ENCODE measurements at places on chromosomes 3 and 15. TPM values are rescaled to one million over a fixed set of nuclear protein-coding genes. Genes with fewer than 3 reads are reported as not detected.

DNA sequence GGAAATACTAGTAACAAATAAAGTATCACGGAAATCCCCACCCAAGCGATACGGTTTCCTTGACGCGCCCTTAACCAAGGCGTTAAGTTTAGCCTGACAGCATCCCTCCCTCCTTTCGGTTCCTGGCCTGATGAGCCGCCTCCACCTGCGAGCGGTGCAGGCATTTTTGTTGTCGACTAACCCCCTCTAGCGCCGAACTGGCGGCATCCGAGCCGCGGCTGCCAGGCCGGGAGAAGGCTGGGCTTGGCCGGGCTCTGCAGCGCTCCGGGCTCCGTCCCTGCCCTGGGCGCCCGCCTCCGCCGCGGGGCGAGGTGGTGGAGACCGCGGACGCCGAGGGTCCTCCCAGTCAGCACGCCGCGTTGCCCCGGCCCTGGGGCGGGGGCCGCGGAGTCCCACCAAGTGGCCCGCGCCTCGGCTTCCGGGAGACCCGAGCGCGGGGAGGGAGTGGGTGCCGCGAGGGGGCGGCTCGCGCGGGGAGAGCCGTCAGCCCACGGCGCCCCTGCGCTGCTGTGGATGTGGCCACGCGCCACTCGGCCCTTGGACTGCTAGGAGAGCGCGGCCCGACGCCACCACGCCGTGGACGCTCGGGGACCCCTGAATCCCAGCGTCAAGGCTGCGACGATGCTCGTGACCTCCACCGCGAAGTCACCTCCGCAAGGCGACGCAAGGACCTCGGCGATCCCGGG lies 1.1 kb upstream of the EPHA6 start:
- H3K27me3 ChIP-seq = peaks cover 27% of the 10 kb centered on the region
- peaks cover 6% of the 10 kb centered on the region for H3K4me1 ChIP-seq
- peak overlapping the region; percentile 20 for H3K4me3 ChIP-seq

- DNase-seq = no peak
- H3K36me3 ChIP-seq = peaks cover 6% of the 10 kb centered on the region
- H3K27ac ChIP-seq = peak overlapping the region; percentile 10
- no peaks in the 10 kb centered on the region for H3K27me3 ChIP-seq
Observed at GRCh38 chr15:64389036-64389435, 1.4 kb downstream of the TRIP4 start.

DNA sequence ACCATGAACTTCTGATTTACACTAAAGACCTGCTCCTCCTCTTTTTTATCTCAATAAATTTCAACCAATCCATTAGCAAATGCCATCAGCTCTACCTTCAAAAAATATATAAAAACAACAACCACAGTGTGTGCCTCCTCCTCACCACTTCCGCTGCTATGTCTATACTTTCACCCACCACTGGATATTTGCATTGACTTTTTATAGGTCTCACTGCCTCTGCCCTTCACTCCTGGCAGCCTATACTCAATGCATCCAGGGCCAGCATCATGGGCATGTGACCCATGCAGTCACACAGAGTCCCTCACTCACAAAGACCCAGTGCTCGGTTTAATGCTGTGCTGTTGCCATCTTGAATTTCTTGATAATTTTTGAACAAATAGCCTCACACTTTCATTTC lies 53.5 kb upstream of the CCDC54 start:
- no peaks in the 10 kb centered on the region for H3K27me3 ChIP-seq
- H3K36me3 ChIP-seq = no peaks in the 10 kb centered on the region
- DNase-seq = no peak
- H3K27ac ChIP-seq = no peak overlapping the region
- H3K4me3 ChIP-seq = no peak overlapping the region
- no peaks in the 10 kb centered on the region for H3K4me1 ChIP-seq

DNA sequence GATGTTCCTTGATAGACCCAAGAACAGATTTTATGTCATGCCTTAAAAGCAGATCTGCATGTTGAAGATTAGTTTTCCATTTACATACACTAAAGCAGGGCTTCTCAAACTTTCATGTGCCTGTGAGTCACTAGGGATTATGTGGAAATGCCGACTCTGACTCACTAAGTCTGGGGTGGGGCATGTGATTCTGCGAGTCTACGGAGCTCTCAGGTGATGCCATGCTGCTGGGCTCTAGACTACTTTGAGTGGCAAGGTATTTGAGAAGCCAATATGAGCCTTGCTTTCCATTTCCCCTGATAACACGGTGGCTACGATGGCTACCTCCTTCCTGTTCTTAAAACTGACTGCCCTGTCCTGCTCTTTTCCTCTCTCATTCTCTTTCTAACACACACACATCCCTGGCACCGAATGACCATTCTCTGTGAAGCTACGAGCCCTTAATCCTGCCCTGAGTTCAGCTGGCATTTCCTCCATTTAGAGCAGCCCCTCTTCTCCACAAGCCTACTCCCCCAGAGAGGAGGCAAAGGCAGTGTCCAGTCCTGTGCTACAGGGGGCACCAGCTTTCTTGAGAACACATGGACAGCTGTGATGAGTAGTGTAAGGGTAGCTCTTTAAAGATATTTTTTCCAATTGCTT lies 39.7 kb upstream of the PYGO1 start:
- H3K27me3 ChIP-seq = peaks cover 2% of the 10 kb centered on the region
- no peak for DNase-seq
- H3K36me3 ChIP-seq = no peaks in the 10 kb centered on the region
- no peak overlapping the region for H3K4me3 ChIP-seq
- no peak overlapping the region for H3K27ac ChIP-seq

GRCh38 chr3:30747771-30748281 lies 141.4 kb downstream of the TGFBR2 start:
- no peaks in the 10 kb centered on the region for H3K27me3 ChIP-seq
- no peak for DNase-seq
- H3K27ac ChIP-seq = no peak overlapping the region

DNA sequence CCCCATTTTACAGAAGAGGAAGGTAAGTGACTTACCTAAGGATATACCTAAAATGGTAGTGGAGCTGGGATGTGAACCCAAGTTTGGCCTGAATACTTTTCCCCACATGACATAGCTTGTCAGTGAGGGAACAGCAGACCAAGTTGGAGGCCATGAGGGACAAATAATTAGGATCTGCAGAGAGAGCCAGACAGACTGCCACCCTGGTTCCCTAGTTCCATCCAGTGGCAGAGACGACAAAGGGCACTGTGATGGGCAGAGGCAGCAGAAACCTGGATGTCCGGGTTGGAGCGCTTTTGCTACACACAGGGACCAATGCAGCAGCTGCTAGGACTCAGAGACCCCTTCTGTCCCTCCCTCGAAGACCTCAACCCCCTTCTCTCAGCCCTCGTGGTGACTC lies 1.2 kb downstream of the CPLX3 start:
- no peak for DNase-seq
- H3K36me3 ChIP-seq = no peaks in the 10 kb centered on the region
- peaks cover 4% of the 10 kb centered on the region for H3K4me1 ChIP-seq
- peaks cover 23% of the 10 kb centered on the region for H3K27me3 ChIP-seq

DNA sequence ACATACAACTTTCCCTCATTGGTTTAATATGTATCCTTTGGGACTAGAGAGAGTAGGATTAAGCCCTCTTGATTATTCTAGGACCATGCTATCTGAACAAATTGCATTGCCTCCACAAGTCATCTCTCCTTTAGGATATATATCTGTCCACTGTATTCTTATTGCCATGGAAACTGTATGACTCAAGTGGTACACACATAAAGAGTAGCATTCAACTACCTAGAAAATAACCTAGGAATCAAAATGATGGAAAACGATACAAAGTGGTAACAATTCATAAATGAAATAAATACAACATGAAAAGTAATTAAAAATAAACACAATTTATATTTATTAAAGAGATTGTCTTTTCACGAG lies 212.1 kb upstream of the P2RY1 start:
- no peaks in the 10 kb centered on the region for H3K4me1 ChIP-seq
- H3K27me3 ChIP-seq = no peaks in the 10 kb centered on the region
- no peak overlapping the region for H3K4me3 ChIP-seq
- H3K36me3 ChIP-seq = no peaks in the 10 kb centered on the region
- no peak for DNase-seq

GRCh38 chr15:100787567-100788417 lies 91.8 kb upstream of the ALDH1A3 start:
- no peaks in the 10 kb centered on the region for H3K4me1 ChIP-seq
- H3K4me3 ChIP-seq = no peak overlapping the region
- peaks cover 2% of the 10 kb centered on the region for H3K27me3 ChIP-seq
- DNase-seq = no peak
- no peaks in the 10 kb centered on the region for H3K36me3 ChIP-seq
- H3K27ac ChIP-seq = no peak overlapping the region

GRCh38 chr15:65952391-65953053 lies 83.2 kb downstream of the RAB11A start:
- H3K36me3 ChIP-seq = no peaks in the 10 kb centered on the region
- no peaks in the 10 kb centered on the region for H3K4me1 ChIP-seq
- no peak overlapping the region for H3K27ac ChIP-seq
- DNase-seq = peak; percentile 29
- H3K4me3 ChIP-seq = no peak overlapping the region

- H3K4me3 ChIP-seq = no peak overlapping the region
- H3K27ac ChIP-seq = no peak overlapping the region
- peaks cover 29% of the 10 kb centered on the region for H3K36me3 ChIP-seq
- no peak for DNase-seq
- peaks cover 10% of the 10 kb centered on the region for H3K4me1 ChIP-seq
Observed at GRCh38 chr3:125240496-125240895, 27.9 kb upstream of the SLC12A8 start.

GRCh38 chr15:37041042-37041441 lies 59.3 kb downstream of the MEIS2 start:
- no peaks in the 10 kb centered on the region for H3K27me3 ChIP-seq
- no peak overlapping the region for H3K4me3 ChIP-seq
- H3K4me1 ChIP-seq = no peaks in the 10 kb centered on the region
- no peak for DNase-seq

GRCh38 chr3:111616417-111617105 lies 21.4 kb upstream of the ZBED2 start:
- H3K27ac ChIP-seq = peak overlapping the region; percentile 93
- H3K27me3 ChIP-seq = no peaks in the 10 kb centered on the region
- peaks cover 61% of the 10 kb centered on the region for H3K36me3 ChIP-seq
- H3K4me3 ChIP-seq = peak overlapping the region; percentile 30
- peak; percentile 82 for DNase-seq

DNA sequence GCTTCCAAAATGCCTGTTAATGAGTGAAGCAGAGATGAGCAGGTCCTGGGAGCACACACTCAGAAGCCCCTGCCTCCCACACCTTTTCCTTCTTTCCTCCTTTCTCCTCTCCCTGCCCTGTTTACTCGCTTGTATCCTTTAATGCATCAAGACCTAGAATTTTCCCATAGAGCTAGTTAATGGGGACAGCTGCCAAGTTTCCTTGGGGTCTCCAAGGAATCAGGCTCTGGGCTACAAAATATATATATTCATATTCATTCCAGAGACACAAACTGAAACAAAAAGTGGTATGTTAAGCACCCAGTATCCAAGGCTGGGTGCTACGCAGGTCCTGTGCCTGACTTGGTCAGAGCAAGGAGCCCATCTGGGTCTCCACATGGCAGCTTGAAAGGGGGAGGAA lies 235.6 kb downstream of the MYRIP start:
- no peaks in the 10 kb centered on the region for H3K36me3 ChIP-seq
- H3K4me1 ChIP-seq = no peaks in the 10 kb centered on the region
- H3K4me3 ChIP-seq = no peak overlapping the region
- no peak overlapping the region for H3K27ac ChIP-seq
- H3K27me3 ChIP-seq = no peaks in the 10 kb centered on the region

DNA sequence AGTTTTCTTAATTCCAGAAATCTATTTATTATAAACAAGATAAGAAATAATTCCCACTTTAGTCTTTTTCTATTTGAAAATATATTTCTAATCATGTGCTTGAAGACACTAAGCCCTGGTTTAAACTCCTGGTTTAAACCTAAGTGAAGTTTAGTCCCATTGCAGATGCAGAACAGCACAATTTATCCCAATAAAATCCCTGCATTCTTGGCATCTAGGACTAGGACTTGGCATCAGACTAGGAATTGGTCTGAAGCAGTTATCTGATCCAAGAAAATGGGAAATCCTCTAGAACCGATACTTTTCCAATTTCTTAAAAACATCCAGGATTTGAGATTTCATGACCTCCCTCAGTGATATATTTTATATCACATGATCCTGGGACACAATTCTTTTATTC lies 168.8 kb upstream of the VEPH1 start:
- DNase-seq = no peak
- H3K27ac ChIP-seq = no peak overlapping the region
- no peaks in the 10 kb centered on the region for H3K36me3 ChIP-seq
- H3K4me3 ChIP-seq = no peak overlapping the region
- no peaks in the 10 kb centered on the region for H3K27me3 ChIP-seq
- H3K4me1 ChIP-seq = no peaks in the 10 kb centered on the region

DNA sequence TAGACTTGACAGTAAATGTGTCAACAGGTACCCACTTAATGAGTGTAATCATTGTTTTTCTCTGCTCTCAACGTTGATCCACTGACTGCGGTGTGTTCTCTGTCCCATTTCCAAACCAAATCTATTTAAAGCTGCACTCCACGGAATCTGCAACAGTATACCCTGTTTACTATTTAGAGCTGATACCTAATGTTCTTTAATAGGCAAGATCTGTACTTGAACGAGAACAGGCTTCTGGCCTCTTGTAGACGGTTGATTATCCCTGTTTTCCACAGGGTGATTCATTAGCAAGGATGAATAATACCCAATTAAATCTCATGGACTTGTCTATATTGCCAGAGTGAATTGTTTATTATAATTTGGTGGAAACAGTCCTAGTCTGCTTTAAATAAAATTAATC lies 189.9 kb downstream of the LPP start:
- H3K4me1 ChIP-seq = peaks cover 32% of the 10 kb centered on the region
- H3K4me3 ChIP-seq = no peak overlapping the region
- no peak for DNase-seq
- H3K36me3 ChIP-seq = peaks cover 4% of the 10 kb centered on the region

- H3K36me3 ChIP-seq = peaks cover 4% of the 10 kb centered on the region
- no peak overlapping the region for H3K27ac ChIP-seq
- no peak overlapping the region for H3K4me3 ChIP-seq
- H3K27me3 ChIP-seq = peaks cover 1% of the 10 kb centered on the region
- H3K4me1 ChIP-seq = no peaks in the 10 kb centered on the region
Observed at GRCh38 chr15:92638291-92638708, 17.3 kb downstream of the FAM174B start.

The SH3GL3 gene
- not detected for total RNA-seq

The SAMMSON gene
- total RNA-seq = not detected

The WNT7A gene
- total RNA-seq = 0.09 TPM

The CSTA gene
- total RNA-seq = not detected

The PLSCR2 gene
- total RNA-seq = not detected

All from activated CD8-positive, alpha-beta T cell treated with anti-CD3 and anti-CD28 coated beads for 36 hours (primary cell).